ENCODE measurements at places on chromosomes 16 and 17. TPM values are rescaled to one million over a fixed set of nuclear protein-coding genes. Genes with fewer than 3 reads are reported as not detected.

MAPT gene
- total RNA-seq: 0.88 TPM

ST6GALNAC1 gene
- 16.9 TPM for total RNA-seq

- ATAC-seq: no peak
These were observed 12.2 kb downstream of the GNGT2 start for GRCh38 chr17:49198211-49198610.

DNA sequence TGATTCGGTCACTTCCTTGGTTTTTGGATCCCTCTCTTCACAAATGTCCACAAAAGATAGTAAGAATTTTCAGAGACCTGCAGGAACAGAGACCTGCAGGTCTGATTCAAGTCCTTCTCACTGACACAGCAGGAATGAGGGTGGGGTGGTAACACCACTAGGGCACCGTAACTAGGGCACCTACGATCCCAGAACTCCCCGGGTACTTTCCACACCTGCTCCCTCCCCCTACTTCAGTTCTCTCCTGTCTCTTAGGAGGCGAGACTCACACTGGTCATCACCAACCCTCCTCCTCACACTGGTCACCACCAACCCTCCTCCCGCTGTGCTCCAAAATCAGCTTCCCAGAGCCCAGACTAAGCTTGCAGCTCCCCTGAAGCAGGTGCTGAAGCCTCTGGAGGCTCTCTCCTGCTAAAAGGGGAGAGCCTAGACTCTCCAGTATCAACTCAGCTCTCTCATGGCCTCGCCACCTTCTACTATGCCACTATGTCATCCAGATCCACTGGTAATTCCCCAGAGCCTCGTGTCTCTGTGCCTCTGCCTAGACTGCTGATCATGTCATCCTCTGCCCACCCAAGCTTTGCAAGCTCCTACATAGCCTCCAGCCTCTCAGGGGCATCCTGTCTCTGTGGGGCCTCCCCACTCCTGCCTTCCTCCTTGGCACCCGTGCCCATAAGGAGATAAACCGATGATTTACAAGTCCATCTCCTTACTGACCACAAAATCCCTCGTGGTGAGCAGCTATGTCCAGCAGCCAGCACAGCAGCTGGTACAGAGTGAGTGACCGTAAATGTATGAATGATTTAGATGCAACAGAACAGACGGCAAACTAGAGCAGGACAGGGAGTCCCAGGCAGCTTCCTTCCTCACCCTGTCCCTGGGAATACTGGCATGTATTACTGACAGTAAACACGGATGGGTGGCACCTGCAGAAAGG is 63.4 kb upstream of the GSG1L start:
- ATAC-seq: no peak
